ENCODE measurements at places on chromosomes 12 and 14.
A peak's percentile ranks its signal among the peaks of the same experiment; 100 is the strongest.

DNA sequence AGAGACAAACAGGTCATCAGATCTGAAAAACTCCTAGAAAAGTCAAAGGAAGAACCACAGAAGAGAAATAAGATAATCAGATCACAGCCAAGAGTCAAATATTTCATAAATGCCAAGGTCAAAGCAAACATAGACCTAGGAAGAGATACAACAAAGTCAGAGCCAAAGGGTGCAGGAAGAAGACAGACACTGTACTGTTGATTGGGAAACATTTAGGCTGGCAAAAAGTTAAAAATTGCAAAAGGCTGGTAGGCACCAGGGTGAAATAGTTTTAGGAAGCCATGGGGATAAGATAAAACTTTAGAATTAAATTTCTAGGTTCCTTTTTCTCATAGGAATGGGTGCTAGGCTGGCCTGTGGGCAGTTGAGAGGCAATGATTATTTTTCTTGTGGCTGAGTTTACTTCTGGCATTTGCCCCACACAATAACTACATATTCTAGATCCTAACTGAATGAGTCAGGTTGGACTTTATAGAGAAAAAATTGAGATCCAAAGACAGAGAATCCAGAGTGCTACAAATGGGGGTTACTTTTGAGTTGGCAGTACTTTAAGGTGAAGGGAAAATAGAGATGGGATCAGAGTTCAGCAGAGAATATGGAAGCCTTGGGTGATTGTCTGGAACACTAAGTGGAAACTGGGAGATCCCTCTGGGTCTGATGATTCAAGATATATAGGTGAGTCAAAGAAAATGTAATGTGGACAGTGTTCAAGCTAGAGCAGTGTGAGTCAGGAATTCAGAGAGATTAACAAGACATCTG is 215.5 kb downstream of the C12orf50 start:
- DNase-seq, result no peak

DNA sequence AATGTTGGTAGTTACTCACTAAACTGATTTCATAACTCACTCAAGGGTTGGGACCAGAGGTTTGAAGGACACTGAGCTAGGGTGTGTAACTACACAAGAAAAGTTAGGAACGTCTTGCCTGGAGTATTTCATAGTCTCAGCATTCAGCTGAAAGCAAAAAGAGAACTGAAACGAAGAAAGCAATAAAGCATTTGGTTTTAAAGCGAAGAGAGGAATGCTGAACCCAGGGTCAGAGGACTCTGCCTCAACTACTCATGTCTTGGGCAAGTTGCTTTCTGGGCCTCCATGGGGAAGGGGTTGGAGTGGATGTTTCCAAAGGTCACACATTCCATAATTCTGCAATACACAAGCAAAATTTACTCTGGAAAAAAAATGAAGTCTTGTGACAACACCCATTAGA is 1.4 kb downstream of the GNS start:
- no peak for DNase-seq

DNA sequence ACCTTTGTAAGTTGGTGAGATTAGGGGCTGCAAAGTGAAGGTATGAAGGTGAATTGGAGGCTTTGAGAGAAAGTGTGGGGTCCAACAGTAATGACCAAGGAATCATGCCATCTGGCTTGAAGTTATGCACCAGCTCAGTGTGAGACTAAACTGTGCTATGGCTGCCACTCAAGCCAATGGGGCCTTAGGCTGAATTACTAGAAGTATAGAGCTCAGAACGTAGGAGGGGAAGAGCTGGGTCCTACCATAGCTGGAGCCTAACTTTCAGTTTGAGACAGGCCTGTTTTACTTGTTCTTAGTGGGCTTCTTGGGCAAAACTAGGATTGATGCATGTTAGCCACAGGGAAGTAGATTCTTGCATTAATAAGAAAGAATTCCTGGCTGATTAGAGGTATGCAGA is 194.0 kb downstream of the TSPAN9 start:
- no peak for DNase-seq

GRCh38 chr12:47549258-47549657 is 156.6 kb downstream of the RPAP3 start:
- DNase-seq, result no peak

DNA sequence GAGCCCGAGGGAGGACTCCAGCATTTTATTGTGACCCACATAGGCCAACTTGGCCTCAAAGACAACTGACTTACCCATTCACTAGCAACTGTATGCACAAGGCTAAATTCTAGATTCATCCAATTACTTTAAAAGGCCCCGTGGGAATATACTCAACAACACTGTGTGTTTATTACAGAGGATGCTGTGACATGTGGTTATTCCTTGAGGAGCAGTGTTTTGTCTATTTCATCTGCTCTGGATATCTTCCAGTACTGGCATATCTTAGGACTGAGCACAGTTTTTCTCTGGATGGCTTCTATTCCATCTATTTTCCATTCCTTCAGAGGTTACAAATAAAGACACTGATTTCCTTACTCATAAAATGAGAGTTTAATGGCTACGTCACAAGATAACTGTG is 87.2 kb upstream of the KRAS start:
- no peak for DNase-seq

- no peak for DNase-seq
These were observed 56.7 kb upstream of the PPP1R12A start for GRCh38 chr12:79991586-79991985.

GRCh38 chr12:127729381-127729780 is 537.6 kb upstream of the TMEM132C start:
- no peak for DNase-seq

DNA sequence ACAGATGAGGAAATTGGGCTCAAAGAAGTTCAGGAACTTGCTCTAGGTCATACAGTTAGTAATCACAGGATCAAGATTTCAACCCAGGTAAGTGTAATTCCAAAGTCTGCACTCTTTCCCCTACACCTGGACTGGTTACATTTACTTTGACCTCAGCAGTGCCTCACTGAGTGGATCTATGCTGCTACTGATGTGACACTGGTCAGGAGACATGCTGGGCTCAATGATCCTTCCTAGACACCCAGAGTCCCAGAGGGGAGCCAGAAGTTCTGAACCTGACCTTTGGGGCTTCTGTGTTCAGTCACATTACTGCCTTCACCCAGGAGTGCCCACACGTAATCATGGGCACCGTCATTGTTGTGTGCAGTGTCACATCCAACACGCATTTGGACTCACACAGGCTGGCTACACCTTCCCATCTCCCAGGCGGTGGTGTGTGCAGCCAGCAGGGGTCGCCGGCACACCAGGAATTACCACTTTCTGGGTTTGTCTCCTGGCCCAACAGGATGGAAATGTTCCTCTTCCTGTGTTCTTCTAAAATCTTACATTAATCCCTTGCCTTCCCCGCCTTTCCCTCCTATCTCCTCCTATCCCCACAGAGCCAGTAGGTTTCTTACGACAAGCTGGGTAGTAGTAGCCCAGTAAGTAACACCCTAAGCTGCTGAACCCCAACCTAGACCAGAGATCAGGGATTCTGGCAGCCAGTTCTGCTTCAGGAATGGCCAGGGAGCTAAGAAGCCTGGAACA is 25.6 kb downstream of the CALCOCO1 start:
- peak; percentile 60 for DNase-seq

GRCh38 chr12:68614105-68614679 is 3.5 kb downstream of the RAP1B start:
- no peak for DNase-seq

Data from T follicular helper cell (primary cell).